Activated CD4-positive, CD25-positive, alpha-beta regulatory T cell (primary cell): ENCODE measurements at places on chromosomes 11 and 22.
A peak's percentile ranks its signal among the peaks of the same experiment; 100 is the strongest.

DNA sequence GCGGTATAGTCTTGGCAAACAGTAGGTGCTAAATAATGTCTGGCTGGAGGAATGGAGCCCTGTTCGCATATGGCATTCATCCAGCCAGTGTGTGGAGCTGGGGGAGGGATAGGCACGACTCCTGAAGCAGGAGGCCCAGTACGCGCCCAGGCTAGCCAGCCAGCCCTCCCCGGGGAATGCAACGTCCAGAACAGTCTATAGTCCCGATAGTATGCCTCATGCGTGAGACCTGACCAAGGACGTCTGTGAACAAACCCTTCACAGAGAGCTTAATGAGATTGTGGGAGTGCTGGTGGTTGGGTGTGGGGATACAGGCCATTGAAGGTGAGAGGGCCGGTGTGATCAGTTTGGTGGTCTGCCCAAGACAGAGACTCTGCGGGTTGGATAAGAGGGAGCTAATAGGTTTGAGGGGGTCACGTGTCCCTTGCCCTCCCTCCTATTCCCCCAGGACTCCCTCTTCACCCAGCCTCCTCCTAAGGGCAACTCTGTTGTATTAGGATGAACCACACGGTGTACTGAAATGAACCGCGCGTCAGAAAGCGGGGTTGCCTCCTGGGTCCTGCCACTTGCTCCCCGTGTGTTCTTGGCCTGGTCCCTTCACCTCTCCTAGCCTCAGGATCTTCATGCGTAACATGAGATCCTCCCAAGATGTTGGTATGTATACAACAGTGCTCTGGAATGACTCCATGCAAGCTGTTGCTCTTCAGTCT is 987 bp upstream of the GRIK4 start:
- DNase-seq, result no peak

DNA sequence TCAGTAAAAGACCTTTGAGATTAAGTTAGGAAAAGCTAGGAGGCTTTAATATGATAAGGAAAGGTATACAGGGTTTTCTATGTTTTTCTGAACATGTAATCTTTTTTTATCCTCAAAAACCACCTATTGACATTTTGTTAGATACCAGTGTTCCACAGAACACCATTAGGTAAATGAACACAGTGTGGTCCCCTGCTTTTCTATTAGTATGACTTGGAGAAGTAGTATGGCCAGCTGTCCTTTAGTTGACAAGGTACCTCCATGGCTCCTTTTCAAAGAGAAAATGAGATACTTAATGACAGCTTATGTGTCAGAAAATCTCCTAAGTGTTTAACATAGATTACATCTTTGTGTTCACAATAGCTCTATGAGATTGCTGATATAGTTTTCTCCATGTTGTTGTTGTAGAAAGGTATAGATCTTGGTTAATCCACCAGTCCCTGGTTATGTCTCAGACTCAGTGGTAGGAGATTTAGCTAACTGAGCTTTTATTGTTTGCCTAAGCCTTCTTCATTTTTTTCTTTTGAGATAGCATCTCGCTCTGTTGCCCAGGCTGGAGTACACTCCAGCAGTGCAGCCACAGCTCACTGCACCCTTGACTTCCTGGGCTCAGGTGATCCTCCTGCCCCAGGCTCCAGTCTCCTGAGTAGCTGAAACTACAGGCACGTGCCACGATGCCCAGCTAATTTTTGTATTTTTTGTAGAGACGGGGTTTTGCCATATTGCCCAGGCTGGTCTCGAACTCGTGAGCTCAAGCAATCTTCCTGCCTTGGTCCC is 46.0 kb downstream of the STIM1 start:
- no peak for DNase-seq

DNA sequence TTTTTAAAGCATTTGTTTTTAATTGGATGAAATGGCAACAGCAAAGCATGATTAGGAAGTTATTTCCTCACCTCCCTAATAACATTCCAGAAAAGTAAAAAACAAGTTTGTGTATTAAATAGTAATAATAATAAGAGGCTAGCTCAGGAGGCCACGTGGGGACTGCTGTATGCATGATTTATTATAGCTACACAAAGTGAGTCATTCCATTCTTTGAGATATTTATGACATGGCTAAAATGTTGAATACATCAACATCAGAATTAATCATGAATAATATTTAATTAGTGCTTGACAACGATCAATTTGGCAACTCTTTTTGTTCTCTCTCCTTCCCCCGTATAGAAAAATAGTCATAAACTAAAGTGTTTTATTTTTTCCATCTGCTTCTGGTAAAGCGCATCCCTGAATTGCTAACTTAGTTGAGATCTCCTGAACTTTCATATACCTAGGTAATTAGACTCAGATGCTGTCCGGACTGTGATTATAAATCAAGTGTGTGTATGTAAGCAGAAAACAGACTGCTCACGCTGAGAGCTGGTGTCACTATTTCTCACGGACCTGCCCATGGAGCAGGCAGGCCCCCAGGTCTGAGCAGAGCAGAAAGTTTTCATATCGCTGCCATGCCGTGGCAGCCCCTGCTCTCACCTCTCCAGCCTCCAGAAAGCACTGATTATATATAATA is 125.7 kb downstream of the WT1 start:
- DNase-seq, result no peak

GRCh38 chr22:17007257-17007656 is 765 bp downstream of the GAB4 start:
- no peak for DNase-seq

DNA sequence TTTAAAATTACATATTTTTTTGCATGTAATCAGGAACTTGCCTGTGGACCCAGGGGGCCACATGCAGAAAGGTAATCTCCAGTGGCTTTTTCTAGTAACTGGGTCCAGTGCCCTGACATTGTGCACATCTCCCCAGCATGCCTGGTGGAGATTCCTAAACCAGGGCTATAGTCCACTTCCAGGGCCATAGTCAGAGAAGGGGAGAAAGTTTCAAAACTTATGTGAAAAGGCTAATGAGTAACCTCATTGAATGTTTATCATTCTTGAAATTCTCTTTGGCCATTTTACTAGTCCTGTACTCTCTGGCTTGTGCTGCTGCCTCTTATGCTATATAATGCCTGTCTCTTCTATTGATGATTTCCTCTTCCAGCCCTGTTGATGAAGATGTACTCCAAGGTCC is 47.8 kb downstream of the BARX2 start:
- DNase-seq, result no peak

GRCh38 chr11:102724904-102725500 is at the start of gene MMP8:
MMP8 (minus strand) TSS chr11:102724954; CDS start chr11:102724855, 99 bp downstream.
- DNase-seq, result no peak

DNA sequence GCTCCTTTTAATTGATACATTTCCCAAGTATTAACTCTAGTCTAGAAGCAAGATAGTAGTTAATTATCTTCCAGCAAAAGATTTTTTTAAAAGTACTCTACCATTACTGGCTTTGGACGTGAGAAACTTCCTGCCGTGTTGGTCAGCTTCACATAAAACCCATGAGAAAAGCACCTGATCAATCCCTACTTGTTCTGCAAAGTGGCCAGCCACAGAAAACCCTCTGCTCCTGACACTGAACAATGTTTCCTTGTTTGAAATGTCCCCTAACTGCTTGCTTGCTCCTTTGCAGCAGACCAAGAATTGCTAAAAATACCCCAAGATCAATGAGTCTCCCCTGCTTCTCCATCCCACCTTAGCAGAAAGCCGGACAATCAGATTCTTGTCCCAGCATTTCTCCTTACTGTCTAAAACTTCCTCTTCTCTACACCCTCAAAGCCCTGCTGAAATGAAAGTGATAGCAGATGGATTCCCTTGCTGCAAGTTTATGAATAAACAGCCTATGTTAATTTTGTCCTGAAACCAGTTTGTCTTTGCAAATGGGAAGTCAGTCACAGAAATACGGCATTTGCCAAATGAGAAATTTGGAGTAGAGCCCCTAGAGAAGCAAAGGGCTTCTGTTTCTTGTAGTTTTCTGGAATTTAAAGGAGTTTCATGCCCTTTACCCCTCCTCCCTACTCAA is 207.1 kb upstream of the ARHGAP20 start:
- DNase-seq, result no peak

DNA sequence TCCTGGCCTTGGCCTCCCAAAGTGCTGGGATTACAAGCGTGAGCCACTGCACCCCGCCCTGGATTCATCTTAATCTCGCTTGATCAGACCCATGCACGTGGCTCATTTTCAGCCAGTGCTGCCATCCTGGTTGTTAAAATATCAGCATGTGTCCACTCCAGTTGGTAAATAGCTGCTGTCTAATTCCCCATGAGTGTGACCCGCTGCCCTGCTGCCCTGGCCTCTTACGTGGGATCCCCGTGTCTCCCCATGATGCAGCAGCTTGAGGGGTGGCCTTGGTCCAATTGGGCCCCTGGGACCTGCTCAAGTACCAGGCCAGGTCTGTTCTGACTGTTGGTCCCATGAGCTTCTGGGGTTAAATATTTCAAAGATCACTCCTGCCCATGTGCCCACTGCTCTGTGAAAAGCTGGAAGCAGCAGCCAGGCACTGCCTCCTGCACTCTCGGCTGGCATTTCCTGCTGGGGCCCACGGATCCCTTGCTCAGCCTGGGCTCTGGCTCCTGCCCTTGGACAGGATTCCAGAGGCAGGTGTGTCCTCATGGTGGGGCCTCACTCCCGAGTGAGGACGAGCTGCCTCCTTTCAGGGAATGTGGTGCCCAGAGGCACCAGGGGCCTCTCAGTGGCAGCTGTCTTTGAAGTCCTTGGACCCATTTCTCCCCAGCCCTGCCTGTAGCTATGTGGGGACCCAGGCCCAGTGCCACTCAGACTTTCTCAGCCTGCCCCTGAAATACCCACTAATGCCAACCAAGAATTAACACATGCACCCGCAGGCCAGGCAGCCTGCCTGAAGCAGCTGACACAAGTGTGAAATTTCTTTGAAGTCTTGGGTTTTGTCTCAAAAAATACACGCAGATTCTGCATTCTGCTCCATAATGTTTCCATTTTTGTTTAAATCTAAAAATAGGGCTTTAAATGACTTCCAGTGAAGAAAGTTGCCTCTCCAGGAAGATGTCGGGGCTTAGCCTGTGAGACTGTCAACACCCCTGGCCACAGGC is 38.1 kb upstream of the PRDM11 start:
- DNase-seq, result no peak

DNA sequence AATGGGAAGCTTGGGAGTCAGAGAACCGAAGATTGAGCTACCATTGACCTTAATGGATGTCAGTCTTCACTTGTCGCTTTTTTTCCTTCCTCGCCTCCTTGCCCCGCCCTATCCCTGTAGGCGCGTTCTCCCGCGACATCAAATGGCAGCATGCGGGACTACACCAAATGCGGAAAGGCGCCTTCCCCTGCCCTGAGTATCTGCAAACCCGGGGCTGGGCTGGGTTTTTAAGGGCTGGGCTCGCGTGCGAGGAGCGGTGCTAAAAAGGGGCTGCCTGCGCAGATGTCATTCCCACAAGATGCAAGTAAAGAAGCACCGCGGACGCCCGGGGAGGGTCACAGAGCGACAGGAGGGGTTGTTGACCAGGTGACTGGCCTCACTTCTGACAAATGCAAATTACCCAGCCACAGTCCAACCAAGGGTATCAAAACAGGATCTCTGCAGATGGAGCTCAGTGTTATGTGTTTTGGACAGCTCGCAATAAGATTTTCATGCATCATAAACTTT is 4.7 kb upstream of the FAM111B start:
- no peak for DNase-seq

GRCh38 chr11:102510439-102511135 is 20.0 kb downstream of the MMP7 start:
- DNase-seq, result no peak

GRCh38 chr11:117179048-117179999 is 781 bp downstream of the SIDT2 start:
- DNase-seq, result peak; percentile 18

GRCh38 chr11:115256397-115257197 is 247.6 kb downstream of the CADM1 start:
- no peak for DNase-seq

DNA sequence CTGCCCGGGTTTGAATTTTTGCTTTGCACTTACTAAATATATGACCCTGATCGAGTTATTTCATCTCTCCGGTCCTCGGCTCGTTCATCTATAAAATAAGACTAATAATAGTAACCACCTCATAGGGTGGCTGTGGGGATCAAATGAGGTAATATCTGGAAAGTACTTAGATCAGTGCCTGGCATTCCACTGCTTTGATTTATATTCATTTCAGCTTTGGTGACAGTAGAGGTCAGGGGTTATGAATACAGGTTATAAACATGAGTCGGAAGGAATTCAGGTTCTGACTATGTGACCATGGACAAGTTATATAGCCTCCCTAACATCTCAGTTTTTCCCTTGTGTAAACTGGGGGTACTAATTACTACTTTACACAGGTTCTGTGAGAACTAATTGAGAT is 2.9 kb upstream of the TEAD1 start:
- no peak for DNase-seq

DNA sequence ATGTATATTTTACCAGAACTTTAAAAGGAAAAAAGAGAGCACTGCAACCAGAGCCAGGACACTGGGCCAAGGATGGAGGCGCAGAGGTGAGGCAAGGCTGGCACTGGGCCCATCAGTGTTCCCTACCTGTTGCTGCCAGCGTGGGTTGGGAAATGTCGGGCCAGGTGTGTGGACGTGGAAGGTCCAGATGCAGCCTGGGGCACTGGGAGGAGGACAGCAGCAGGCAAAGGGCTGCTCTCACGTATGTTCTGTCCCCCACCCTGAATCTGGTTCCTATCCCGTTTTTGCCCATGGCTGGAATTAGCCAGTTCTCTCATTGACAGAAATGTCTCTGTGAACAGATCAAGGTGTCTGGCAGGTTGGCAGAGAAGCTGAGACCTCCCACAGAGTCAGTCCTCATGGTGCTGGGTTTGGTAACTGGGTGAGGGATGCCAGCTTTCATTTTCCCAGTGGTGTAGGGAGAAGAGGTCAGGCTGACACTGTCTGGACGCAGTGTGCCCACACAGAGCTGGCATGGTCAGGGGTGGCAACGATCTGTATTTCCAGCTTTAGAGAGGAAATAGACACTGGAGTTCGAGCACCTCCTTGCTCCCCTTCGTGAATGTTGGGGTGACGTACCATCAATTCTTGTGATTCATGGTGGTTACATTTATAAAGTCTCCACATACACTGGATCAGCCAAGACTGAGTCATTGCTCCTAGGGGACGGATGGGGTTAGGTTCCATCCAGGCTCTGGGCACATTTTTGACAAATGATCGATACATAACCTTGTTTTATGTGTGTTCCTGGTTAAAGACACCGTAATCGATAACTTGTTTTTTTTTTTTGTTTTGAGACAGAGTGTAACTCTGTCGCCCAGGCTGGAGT is 4.3 kb upstream of the PNPLA3 start:
- DNase-seq, result no peak

DNA sequence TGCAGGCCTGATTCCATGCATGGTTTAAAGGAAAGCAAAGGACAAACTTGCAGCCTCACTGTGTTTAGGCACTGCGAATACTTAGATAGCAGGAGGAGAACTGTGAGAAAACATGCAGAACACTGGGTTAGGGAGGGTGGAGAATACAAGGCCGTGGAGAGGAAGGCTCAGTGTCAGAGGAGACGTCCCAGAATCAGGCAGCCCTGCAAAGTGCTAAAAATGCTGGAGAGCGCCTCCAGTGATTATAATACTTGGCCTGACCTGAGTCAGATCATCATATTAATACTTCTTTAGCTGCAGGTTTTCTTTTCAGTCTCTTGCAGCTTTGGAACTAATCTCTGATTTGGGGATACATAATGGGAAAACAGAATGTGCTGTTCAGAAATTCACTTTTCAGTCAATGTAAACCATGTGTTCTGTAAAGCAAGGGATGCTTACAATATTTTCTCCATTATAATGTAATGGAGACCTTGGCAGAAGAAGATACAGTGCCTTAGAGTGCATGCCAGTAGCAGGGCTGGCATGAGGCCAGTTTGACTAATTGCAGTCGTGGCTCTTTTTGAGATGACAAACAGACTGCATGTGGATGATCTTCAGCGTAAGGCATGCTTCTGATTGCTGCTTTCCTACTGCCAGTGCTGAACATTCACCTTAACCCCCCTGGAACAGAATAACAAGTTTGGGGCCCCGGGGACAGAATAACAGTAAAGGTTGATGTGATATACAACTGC is 16.8 kb downstream of the EXT2 start:
- no peak for DNase-seq
